Urinary bladder (tissue), 4 donors: ENCODE measurements at places on chromosomes 12 and 14.

DNA sequence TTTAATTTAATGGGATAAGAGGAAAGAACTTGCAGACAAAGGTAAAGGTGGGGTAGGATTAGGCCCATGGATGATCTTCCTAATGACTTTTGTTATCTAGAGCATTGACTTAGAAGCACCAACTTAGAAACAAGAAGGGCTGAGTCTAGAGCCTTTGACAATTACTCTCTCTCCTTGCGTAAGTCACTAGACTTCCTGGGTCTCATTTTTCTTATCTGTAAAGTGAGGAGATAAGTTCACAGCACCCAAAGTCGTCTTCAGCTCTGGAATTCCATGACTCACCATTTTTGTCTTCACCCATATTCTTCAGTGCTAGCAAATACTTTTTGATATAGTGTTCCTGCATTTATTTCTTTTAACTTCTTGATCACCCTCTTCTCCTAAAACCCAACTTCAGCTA lies 75.7 kb downstream of the SSPN start:
- DNase-seq: no peak

DNA sequence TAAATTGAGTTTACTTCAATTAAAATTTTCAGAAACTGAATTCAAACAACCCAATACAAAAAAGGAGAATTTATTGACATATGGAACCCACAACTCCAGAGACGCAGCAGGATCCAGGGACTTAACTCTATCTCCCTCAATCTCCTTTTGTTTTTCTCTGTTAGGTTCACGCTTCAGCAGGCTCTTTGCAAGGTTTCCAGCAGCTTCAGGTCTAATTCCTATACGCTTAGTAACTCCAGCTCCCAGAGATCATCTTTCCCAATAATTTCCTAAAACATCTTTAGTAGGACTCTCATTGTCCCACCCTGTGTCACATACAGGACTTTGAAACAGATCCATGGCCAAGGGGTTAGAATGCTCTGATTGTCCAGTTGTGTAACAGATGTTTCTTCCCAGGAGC lies 175.2 kb downstream of the RMST start:
- DNase-seq: no peak

DNA sequence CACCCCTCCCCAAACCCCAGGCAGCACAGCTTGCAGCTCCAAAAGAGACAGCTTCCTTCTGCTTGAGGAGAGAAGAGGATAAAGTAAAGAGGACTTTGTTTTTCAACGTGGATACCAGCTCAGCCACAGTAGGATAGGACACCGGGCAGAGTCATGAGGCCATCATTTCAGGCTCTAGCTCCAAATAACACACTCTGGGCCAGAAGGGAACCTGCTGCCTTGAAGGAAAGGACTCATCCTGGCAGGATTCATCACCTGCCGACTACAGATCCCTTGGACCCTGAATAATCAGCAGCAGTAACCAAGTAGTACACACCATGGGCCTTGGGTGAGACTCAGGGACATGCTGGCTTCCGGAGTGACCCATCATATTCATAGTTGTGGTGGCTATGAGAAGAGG lies 10.4 kb upstream of the CKAP4 start:
- no peak for DNase-seq

- DNase-seq: no peak
Measured at GRCh38 chr12:47303207-47303606, 223.4 kb upstream of the AMIGO2 start.
